ENCODE measurements at places on chromosomes 1 and 21. TPM values are rescaled to one million over a fixed set of nuclear protein-coding genes. Genes with fewer than 3 reads are reported as not detected.

The CENPS gene
- total RNA-seq: 18.8 TPM

The FAM229A gene
- 4.2 TPM for total RNA-seq

The CLIC4 gene
- 17.4 TPM for total RNA-seq

DNA sequence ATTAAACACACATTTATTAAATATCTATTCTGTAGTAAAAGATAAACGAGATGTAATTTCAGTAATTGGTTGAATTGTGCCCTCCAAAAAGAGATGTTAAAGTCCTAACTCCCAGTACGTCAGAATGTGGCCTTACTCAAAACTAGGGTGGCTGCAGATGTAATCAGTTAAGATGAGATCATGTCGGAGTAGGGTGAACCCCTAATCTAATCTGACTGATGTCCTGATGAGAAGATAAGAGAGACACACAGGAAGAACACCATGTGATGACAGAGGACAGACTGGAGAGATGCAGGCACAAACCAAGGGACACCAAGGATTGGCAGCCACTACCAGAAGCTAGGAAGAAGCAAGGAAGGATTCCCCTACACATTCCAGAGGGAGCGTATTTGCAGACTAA lies 104.1 kb downstream of the SLC25A24 start:
- no peak for DNase-seq
- H3K36me3 ChIP-seq: no peaks in the 10 kb centered on the region
- H3K27ac ChIP-seq: no peak overlapping the region

DNA sequence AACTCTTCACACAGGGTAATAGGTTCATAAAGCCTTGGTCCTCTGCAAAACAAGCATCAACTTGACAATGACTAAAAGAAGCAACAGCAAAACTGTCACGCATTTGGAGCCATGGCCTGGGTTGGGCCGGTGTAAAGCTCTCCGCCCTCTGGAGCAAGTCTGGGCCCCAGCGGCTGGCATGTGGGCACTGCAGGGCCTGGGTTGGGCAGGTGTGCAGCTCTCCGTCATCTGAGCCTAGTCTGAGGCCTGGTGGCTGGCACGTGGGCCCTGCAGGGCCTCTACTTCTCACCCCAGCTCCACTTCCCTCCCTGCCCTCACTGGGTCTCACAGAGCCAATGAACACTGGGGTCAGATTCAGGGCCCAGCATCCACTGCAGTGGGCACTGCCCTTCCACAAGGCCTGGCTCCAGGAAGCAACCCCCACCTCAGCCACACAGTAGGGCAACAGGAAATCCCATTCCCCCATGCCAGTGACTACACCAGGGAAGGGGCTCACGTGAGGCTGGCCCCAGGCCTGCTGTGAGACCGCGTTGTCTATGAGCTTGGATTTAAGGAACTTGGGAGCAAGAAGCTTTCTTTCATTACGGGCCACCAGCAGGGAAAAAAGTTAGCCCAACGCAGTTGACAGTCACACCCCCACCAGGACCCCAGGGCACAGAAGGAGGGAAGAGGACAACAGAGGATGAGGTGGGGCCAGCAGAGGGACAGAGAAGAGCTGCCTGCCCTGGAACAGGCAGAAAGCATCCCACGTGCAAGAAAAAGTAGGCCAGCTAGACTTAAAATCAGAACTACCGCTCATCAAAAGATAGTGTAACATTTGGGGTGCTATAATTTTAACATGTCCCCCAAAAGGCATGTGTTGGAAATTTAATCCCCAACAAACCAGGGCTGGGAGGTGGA lies 52.7 kb downstream of the NPHP4 start:
- no peak for DNase-seq
- no peak overlapping the region for H3K27ac ChIP-seq
- H3K4me3 ChIP-seq: no peak overlapping the region
- no peaks in the 10 kb centered on the region for H3K4me1 ChIP-seq
- no peaks in the 10 kb centered on the region for H3K36me3 ChIP-seq

- no peak for DNase-seq
- H3K4me1 ChIP-seq: peaks cover 4% of the 10 kb centered on the region
- no peaks in the 10 kb centered on the region for H3K36me3 ChIP-seq
- peaks cover 26% of the 10 kb centered on the region for H3K27me3 ChIP-seq
- no peak overlapping the region for H3K27ac ChIP-seq
- no peak overlapping the region for H3K4me3 ChIP-seq
Measured at GRCh38 chr1:31668303-31668883, 23.7 kb upstream of the PEF1 start.

Data from activated CD4-positive, alpha-beta T cell treated with anti-CD3 and anti-CD28 coated beads, Interleukin-2, amount 10 ng/mL, durations not matched to agents 24 days and 14 days (primary cell).